ENCODE measurements at places on chromosomes 7 and 10. TPM values are rescaled to one million over a fixed set of nuclear protein-coding genes. Genes with fewer than 3 reads are reported as not detected.

ING3 gene
- polyA plus RNA-seq, result 9.6 TPM

LRRC17 gene
- not detected for polyA plus RNA-seq

EVX1 gene
- polyA plus RNA-seq, result 1.4 TPM

ANKRD30A gene
- polyA plus RNA-seq, result not detected

ACTL6B gene
- polyA plus RNA-seq, result not detected

SUN3 gene
- polyA plus RNA-seq, result 0.16 TPM

PHKG1 gene
- 3.8 TPM for polyA plus RNA-seq
